ENCODE measurements at places on chromosomes 3 and 15. TPM values are rescaled to one million over a fixed set of nuclear protein-coding genes. Genes with fewer than 3 reads are reported as not detected.

Gene SH2D7
- 0.04 TPM for polyA plus RNA-seq

DNA sequence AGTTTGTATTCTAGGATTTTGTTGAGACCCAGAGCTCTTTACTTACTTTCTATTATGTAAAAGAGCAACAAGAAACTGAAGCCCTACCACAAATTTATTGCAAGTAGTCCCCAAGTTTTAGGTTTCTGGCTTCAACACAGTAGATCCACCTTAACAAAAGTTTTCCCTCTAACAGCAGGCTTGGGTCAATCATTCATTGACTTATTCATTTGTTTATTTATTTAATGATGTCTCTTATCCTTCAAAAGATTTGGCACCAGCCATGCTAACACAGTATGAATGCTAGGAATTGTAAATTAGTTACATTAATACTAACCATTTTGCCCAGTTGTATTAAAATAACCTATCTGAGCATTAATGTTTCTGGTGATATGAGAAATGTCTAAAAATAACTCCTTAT is 88.6 kb downstream of the IQCH start:
- no peak for DNase-seq

Gene RAD54L2
- 8.1 TPM for polyA plus RNA-seq

DNA sequence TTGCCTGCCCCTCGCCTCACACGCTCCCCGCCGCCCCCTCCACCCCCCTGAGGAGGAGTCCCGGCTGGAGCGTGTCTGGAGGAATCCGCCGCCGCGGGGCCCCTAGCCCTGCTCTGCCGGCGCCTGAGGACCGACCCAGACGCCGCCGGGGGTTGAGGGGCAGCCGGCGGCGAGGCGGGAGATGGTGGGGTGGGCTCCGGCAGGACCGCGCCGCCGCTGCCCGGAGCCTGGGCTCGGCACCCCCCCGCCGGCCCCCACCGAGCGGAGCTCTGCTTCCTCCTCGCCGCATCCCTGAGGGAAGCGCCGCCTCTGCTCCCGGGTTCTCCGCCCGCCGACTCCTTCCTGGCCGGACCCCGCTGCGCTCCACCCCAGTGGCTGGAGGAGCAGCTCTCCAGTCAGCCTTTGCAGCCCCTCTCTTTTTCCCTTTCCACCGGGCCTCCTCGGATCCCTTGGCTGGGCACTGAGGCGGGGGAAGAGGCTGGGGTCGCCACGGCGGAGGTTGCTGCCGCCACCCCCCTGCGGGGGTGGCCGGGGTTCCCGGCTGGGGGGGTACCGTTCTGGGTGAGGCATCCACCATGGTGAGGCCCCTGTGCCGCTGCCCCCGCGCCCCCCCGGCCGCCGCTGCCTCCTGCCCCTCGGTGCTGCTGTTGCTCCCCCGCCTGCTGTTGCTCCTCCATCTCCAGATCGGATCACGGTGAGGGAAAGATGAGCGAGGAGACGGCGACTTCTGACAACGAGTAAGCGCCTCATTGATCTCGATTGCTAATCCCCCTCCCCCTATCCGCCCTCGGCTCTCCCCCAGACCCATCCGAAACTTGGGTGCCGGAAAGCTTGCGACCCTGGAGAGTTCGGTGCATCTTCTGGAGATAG is at the start of gene SPRED1:
TSS of gene SPRED1 (plus strand) at position 356 of the 870 bp plus-strand sequence. CDS start at position 706, 350 bp downstream.
- no peak for DNase-seq

Gene CNTN6
- polyA plus RNA-seq = not detected

Gene MASP1
- polyA plus RNA-seq = 80.7 TPM

DNA sequence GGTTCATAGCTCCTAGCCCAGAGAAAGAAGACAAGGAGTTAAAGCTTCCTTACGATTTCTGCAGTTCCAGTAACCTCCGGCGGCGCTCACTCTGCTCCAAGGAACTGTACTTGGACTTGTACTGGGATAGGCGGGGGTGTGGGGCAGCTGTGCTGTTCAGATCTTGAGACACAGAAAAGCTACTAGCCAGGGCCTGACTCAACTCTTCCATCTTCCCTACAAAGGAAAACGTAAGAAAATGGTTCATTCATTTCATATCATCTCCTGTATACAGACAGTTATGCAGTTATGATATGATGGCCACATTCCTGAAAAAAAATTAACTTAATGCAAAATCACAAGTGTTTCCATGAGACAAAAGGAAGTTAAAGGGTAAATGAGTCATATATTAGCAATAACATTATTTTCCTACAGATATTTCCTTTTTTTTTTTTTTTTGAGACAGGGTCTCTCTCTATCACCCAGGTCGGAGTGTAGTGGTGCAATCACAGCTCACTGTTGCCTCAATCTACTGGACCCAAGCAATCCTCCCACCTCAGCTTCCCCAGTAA is 4.6 kb downstream of the SNUPN start:
- peak; percentile 64 for DNase-seq

Gene SOX14
- not detected for polyA plus RNA-seq

DNA sequence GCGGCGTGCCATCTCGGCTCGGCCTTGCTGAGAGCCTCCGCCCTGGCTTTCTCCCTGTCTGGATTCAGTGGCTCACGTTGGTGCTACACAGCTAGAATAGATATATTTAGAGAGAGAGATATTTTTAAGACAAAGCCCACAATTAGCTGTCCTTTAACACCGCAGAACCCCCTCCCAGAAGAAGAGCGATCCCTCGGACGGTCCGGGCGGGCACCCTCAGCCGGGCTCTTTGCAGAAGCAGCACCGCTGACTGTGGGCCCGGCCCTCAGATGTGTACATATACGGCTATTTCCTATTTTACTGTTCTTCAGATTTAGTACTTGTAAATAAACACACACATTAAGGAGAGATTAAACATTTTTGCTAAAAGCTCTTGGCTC is 54.1 kb downstream of the PLXNA1 start:
- DNase-seq = no peak

DNA sequence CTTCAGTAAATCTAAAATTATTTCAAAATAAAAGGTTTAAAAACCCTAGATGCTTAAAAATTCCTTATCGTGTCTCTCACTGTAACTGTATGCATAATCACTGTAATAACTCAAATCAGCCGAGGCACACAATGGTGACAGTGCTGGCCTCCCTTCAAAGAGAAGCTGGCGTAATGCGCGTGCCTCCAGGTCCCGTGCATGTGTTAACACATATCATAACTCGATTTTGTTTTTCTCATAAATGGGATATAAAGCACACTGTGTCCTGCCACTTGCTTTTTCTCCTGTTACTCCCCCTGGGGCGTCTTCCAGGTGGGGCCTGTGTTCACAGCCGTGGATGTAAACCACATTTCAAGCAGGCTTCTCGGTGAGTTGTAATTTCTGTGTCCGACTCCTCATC is 56.0 kb downstream of the TPRA1 start:
- DNase-seq = no peak

DNA sequence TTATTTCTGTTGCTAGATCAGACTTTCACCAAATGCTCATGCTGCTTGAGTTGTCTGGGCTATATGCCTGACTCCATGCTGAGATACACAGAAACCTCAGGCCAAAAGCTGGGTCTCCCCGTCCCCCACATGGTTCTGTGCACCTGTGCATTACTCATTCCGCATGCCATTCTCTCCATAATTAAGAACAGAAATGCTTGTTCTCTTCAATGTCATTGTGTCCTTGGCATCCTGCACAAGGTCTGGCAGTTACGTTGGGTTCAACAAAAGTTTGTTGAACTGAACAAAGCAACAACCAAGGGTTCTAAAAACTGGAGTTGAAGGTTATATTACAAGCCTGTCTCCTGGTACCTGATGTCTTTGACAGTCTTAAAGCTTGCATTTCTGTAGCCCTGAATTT is 177.5 kb downstream of the FNDC3B start:
- DNase-seq = no peak

- no peak for DNase-seq
Measured at GRCh38 chr3:154981201-154981600, 98.9 kb upstream of the MME start.

DNA sequence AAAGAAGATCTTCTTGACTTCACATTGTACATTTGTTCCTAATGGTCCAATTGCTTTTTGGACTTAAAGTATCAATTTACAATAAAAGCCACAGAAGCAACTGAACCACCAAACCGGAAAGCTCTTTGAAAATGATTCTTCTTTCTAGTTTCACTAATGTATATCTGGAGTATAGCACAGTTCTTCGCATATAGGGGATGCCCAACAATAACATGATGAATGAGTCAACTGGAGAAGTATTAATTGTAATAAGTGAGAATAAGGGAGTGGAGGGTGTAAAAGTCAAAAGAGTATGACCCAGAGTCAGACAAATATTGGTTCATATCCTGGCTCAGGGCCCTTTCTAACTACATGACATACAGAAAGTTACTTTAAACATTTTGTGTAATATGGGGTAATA is 425.2 kb downstream of the ZBTB20 start:
- DNase-seq = no peak

Gene GOLGA8O
- polyA plus RNA-seq = not detected

Gene CSPG5
- not detected for polyA plus RNA-seq

Gene TEX55
- polyA plus RNA-seq = not detected
